ENCODE measurements at places on chromosomes 1 and 21.
A peak's percentile ranks its signal among the peaks of the same experiment; 100 is the strongest.

DNA sequence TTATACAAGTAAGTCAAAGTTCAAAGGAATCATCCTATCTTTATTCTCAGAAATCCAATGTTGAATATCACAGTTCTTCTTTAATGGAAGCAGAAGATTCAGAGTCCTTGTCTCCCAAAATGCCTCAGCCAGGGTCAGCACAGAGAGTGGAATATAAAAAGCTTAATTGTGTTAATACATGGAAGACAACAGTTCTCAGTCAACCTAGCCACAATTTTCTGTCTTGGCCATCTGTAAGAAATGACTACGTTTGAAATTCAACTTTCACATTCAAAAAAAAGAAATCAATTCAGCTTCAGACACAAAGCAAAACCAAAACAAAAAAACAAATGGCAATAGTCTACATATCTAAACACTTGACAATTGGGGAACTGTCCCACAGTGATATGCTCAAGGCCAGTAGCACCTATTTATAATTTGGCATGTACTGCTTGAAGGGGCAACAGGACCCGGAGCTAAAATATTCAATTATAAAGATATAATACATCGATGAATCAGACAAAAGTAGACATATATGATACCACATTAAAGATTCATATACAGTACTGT lies 27.3 kb upstream of the GLIS1 start:
- DNase-seq: no peak

DNA sequence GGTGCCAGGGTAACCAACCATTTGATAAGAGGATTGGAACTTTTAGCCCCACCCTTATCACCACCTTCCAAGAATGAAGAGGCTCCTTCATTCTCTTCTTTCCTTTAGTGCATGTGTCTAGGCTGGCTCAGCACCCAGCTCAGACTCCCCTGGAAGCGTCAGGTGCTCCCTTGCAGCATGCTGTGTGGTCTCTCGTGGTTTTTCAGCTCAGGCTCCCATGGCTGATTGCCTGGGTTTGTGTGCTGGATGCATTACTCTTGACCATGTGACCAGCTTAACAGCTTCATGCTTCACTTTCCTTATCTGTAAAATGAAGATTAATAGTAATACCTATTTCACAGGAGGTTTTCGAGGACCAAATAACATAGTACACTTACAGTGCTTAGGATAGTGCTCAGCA lies 198.4 kb downstream of the HHAT start:
- DNase-seq: no peak

- no peak for DNase-seq
Measured at GRCh38 chr21:34342476-34342875, 21.3 kb upstream of the KCNE2 start.

DNA sequence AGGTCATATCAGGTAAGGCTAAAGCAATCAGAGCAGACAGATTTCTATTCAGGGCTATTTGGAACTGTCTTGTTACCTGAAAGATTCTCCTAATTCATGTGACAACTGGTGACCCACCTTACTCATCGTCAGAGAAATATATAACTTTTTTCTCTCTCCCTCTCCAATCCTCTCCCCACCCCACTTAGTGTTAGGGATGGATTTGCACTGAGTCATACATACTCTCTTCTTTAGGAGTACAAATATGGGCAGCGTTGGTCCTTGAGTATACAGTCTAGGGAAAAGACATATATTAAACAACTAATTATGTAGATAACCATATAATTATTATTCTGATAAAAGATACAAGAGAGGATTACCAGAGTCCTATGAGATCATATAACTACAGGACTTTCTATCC lies 246.3 kb downstream of the HHIPL2 start:
- no peak for DNase-seq

- peak; percentile 43 for DNase-seq
Measured at GRCh38 chr21:39385299-39386145, 36.6 kb upstream of the HMGN1 start.

GRCh38 chr1:159170639-159171038 lies 776 bp upstream of the CADM3 start:
- no peak for DNase-seq

DNA sequence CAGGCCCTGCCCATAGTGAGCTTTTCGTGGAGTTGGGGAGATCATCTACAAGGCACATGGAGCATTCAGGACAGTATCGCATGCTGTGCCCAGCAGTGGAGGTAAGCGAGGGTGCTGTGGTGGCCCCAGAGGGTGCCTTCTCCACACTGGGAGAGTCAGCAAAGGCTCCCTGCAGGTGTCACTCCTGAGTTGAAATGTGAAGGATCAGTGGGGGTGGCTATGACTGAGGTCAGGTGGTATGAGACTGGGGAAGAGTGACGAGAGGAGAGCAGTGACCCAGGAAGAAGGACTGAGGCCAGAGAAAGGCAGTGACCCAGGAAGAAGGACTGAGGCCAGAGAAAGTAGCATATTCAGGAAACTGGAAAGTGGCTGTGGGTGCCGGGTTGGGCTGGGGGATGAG lies 53.0 kb downstream of the SPAG17 start:
- DNase-seq: no peak

GRCh38 chr1:189205863-189206262 lies 1271.8 kb downstream of the BRINP3 start:
- DNase-seq: no peak

Measured in activated CD4-positive, alpha-beta T cell treated with anti-CD3 and anti-CD28 coated beads for 1 hour (primary cell).